Myocyte (in vitro differentiated cells): ENCODE measurements at places on chromosomes 4 and X. TPM values are rescaled to one million over a fixed set of nuclear protein-coding genes. Genes with fewer than 3 reads are reported as not detected.

ODAM gene
- total RNA-seq: not detected in 2 replicates

NSUN7 gene
- total RNA-seq: not detected in 2 replicates

RPGR gene
- total RNA-seq: 6.7 and 8.8 TPM in 2 replicates

GRCh38 chrX:140431521-140431920 is 73.3 kb downstream of the SOX3 start:
- peak; percentile 9 for DNase-seq

GRCh38 chrX:11435568-11435967 is 142.4 kb downstream of the AMELX start:
- peak; percentile 42 for DNase-seq

- no peak for DNase-seq
These were observed 12.9 kb upstream of the IL2 start for GRCh38 chr4:122469457-122469856.

GRCh38 chrX:7689791-7690412 is 153.1 kb upstream of the VCX start:
- DNase-seq: no peak

DNA sequence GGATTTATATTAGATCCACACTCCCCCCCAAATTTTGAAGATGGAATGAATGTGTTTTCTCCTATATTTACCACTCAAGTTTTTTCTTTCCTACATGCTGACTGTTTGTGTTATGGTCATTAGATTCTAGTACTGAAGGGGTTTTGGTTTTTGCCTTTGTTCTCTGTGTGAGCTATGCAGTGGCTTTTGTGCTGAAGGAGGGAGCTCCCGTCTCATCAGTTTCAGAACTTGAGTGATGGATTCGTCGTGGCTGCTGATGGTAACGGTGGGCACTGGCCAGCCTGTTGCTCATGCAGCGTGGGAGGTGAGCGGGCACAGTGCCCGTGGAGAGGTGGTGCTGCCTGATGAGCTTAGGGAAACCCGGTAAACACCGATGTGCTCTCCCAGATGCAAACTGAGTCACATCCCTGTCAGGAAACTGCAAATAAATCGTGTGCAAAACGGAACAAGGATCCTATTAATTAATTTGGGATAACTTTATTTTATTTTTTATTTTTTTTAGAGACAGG is 101.5 kb downstream of the SORBS2 start:
- no peak for DNase-seq

DNA sequence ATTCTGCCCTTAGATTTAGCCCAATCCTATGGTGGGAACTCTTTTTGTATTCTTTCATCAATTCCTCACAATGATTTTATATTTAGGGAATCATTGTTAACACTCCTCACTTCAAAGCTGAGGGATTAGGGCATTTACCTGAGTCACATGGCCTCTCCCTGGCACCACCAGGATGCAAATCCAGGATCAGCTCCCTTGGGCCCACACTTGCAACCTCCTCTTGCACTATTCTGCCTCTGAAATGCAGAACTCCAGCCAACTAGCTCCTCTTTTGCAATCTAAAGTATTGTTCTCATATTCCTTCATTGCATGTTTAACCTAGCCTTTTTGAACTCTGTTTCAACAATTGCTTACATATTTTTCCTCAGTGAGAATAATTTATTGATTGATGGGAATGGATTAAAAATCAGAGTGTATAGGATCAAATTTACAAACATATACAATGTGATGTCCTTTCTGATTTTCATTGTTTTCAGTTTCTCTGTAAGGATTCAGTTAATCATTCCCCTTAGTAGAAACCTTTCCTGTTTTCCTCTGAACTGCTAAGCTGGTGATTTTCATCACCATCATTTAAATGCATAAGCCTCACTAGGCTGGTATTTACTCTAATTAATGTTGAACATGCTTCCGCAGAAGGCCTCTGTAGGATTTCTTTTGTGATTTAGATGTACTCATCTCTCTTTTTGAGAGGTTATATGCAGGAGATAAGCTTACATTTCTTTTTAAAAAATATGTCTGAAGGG is 3.3 kb upstream of the RELL1 start:
- no peak for DNase-seq

DNA sequence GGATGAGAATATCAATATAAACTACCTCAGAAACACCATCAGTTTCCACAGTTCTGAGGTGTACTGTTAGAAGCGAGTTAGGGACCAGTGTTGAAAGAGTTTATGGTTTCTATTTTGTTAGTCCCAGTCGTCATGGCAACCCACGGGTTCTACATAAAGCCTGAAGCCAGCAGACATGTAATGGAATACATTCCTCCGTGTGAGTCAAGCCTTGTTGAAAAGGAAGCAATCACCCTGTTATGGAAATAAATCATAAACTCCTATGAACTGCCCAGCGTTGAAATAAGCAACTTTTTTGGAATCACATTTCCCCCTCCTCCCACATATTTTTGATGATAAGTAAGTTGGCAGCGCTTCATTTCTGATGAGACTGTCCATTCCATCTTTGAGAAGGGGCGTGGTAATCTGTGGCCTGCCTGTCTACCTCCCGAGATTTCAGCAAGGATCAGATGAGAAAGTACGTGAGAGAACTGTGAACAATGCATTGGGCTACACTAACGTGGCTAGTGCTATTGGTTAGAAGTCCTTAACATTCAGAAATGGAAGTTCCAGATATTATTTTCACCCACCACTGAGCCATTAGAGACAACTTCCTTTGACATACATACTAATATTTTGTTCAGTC is 40.4 kb upstream of the PDHA1 start:
- DNase-seq: peak; percentile 43

- peak; percentile 19 for DNase-seq
These were observed 71.6 kb upstream of the DHX15 start for GRCh38 chr4:24655971-24656370.

DNA sequence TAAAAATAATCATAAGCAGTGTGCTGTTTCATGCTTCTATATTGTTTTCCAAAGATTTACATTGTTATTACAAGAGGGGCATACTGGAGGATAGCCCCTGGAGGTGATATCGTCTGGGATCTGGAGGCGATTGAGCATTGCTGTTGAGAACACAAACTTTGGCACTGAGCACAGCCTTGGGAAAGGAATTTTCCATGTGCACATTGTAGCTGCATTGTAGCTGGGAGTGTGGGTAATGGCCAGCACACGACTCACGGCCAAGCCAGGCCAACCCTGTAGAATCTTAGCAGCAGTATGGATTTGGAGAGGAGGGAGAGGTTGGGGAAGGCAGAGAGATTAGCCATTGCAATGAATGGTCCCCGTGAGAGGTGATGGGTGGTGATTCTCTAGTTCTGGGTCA is 121.9 kb downstream of the SMIM20 start:
- no peak for DNase-seq

DNA sequence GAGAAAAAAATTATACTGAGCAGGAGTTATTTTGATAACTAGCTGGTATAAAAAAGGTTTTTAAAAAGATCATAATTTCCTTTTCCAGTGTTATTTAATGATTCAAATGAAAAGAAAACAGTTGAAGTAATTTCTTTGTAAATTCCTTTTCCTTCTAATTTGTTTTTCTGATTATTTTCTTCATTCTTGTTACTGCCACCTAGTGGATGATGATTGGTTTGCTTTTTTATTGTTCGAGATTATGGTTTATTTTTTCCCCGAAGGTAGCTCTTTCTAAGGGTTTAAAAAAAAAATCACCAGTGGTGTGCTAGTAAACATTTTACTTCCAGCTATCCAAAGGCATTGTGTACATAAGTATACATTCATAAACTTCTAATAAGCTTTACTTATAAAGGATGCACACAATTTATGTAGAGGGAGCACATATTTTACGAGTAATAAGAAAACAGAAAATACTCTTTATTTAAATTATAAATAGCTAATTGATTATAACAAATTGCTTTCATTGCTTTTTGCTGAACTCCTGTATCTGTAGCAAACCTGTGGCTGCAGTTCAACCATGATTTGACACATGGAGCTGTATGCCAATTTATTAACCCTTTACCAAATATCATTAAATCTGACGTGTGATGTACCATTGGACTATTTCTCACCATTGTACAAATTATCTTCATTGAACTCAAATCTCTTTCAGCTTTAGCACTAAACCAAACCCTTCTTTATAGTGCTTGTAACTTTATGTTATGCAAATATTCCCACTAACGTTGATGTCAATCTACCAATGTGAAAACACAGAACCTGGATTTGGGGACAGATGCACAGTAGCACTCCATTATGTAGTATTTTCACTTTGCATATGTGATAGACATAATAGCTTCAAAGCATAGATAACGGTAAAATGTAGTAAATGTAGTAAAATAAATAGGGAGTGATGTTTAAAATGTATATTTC is 97.8 kb upstream of the ANK2 start:
- DNase-seq: peak; percentile 40
